ENCODE measurements at places on chromosomes 16 and 17.

DNA sequence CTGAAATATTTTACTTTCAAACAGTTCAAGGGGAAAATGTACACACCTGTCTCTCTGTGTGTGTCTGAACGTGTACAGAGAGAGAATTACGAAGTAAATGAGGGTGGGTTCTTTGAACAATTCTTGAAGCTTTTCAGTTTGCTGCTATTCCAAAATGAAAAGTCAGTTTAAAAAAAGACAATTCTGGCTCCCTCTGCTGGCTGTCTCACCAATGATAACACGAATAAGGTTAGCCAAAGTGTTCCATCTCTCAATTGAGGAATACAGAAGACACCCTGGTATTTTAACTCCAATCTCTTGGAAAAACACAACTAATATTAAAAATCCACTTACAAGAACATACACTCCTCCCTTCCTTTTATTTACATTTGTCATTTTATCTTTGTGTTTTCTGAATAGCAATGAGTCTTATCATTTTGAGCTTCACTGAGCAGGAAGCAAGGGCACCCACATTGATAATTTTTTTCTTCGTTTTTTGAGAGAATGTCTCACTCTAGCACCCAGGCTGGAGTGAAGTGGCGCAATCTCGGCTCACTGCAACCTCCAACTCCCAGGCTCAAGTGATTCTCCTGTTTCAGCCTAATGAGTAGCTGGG is 20.5 kb downstream of the EFTUD2 start:
- DNase-seq = peak; percentile 59

- peak; percentile 83 for DNase-seq
Observed at GRCh38 chr16:53504665-53505064, 1.7 kb upstream of the AKTIP start.

DNA sequence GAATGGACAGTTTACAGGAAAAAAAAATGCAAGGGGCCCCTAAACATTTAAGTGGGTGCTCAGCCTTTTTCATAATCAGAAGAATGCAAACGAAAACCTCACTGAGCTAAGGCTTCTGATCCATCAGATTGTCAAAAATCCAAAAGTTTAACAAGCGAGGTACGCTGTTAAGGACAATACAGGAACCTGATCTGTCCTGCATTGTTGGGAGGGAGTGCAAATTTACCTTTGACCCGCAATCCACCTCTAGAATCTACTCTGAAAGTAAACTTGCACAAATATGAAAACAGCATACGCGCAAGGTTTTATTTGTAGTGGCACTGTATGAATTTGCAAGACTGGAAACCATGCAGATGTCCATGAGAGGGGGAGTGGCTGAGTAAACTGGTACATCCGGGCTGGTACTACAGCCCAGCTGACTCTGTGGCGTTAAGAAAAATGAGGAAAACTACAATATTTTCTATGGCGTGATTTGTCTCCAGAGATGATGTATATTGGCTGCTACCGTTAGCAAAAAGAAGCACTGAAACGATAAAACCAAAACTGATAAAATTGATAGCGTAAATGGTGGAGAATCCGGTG is 28.8 kb upstream of the ST6GALNAC1 start:
- DNase-seq = no peak

GRCh38 chr16:10750793-10751192 is 7.2 kb downstream of the NUBP1 start:
- DNase-seq = peak; percentile 29

GRCh38 chr16:61836804-61837393 is 199.3 kb downstream of the CDH8 start:
- peak; percentile 15 for DNase-seq

DNA sequence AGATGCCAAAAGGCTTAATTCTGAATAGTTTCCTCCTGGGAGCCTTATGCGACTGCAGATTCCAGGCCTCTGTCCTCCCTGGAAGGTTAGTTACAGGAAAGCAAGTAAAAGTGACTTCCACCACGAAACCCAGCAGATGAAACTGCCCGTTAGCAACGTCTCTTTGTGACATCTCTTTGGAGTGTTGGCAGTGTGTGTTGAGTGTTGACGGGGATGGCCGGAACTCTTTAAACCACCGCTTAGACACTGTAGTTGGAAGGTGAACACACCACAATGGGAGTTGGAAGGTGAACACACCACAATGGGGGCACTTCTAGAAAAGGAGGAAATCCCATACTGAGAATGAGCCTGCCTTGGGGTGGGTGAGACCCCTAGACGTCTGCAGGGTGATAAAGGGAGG is 858 bp downstream of the SKAP1 start:
- DNase-seq = no peak

- DNase-seq = no peak
Observed at GRCh38 chr16:69350536-69351133, 951 bp downstream of the TMED6 start.

DNA sequence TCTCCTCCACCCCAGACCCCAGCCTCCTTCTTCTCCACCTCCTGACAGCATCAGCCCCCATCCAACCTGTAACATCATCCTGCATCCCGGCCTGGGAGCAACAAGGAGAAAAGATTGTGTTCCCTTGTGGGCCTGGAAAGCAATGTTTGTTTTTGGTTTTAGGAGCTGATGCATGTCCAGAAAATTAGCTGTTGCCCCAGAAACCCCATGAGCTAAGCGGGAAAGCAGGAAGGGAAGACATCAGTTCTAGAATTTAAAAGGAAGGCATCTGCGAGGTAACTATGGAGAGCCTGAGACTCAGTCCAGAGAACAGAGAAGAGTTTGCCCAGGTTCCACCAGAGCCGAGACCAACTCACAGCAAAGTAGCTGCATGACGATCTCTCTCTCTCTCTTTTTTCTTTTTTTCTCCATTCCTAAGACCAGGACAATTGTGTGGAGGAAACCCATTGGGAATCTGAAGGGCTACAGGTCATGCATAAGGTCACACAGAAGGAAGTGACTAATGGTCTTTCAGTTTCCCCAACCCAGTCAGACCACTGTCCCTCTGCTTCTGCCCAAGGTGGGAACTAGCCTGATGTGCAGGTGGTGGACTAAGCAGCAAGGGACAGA is 124.4 kb downstream of the SLC39A11 start:
- DNase-seq = no peak

- no peak for DNase-seq
Observed at GRCh38 chr16:4393240-4393600, 21.6 kb downstream of the VASN start.

- no peak for DNase-seq
Observed at GRCh38 chr17:48547808-48548522, 3.1 kb upstream of the HOXB2 start.

- no peak for DNase-seq
Observed at GRCh38 chr16:69309316-69309715, 1.8 kb upstream of the VPS4A start.

GRCh38 chr17:50479522-50480141 is 972 bp downstream of the RSAD1 start:
- peak; percentile 89 for DNase-seq

- DNase-seq = peak; percentile 87
Observed at GRCh38 chr16:72172105-72173034, at the start of gene PMFBP1. Gene PMFBP1, minus strand, starts transcription at chr16:72172155. Its CDS starts 947 bp downstream, at chr16:72171208.

- no peak for DNase-seq
Observed at GRCh38 chr16:15542261-15542660, 100.7 kb downstream of the MARF1 start.

DNA sequence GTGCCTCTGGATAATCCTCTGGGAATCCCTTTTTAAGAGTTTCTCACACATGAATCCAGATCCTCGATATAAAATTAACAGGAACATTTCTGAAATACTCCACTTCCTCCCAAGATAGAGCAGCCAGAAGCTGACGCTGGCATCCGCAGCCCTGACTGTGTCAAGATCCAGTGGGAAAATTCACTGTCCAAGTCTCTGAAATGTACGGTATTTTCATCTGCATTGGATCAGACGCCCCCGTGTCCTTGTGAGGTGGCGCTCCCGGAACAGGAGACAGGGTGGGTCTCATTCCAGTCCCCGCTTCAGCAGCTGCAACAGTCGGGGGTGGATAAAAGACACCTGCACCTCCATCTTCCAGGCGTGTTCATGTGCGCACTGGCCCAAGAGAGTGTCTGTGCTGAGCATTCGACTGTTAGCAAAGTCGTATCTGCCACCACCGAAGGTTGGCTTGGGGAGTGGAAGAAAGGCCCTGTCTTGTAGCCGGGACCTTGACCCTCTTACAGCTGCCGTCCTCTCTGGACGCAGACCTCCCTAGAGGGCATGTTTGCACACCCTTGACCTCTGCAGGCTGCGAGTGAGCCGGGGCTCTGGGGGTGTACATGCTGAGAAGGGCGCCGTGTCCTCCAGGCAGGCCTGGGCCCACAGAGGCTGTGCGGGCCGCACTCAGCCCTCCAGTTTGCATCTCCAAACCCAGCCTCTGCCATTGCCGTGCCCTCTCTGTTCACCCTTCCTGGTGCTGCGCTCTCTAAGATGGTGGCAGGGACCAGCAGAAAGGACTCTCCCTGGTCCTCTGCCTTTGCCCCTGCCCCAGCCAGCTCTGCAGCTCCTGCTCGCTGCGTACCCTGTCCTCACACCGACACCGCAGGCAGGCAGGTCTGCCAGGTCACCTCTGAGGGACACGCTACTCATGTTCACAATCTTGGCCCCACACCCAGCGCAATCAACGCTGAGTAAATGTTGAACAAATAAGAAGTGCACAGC is 72.0 kb upstream of the CHMP6 start:
- DNase-seq = peak; percentile 62

DNA sequence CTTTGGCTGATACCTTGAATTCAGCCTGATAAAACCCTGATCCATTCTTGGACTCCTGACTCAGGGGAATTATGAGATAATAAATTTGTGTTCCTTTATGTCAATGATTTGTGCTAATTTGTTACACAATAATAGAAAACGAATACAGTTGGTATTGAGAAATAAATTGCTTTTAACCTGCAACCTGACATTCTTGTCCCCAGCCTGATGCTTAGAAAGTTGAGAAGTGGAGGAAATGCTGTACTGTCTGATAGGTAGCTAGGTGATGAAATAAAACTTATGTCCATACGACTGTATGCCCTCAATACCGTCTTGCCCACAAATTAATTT is 10.5 kb downstream of the IQCK start:
- DNase-seq = no peak

DNA sequence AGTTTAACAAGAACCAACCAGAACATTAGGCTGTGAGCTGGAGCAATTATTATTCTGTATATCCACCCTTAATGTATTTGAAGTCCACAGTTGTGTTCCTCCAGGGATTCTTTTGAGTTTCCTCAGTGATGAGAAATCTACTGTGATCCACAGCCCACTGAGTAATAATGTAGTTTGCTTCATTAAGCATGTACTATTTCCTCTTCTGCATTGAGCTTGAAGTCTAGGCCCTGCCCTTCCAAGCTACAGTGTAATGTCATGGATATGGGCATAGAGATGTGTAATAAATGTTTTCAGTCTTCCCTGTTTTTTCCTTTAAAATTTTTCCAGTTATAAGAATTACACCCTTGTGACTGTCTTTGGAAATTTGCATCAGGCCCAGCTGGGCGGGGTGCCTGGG is 36.4 kb upstream of the SLC12A3 start:
- DNase-seq = no peak

DNA sequence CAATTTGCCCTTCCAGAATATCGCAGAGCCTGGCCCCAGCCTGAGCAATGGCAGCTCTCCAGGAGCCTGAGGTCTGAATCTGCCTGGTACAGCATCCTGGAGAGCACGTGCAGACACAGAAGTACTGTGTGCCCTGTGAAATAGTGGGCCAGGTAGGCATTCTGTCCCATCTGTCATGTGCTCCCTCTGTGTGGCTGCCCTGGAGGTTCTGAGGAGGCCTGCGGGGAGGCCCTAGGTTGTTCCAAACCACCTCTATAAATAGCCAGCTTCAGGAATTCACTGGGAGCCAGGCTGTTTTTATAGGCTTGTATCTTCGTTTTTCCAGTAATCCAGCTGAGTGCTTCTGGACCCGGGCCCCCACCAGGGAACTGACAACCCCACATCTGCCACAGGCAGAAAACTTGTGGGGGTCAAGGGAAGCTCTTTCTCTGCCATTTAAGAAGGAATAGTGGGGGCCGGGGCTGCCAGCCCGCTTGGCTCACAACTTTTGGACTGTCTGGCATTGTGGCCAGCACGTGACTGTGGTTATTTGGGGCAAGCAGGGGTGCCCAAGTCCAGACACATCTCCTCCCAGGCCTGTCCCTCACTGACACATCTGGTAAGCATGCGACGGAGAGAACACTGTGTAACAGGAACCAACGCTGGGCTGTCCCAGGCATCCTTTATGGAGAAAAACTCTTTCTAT is 356.3 kb upstream of the TNRC6C start:
- DNase-seq = peak; percentile 48

DNA sequence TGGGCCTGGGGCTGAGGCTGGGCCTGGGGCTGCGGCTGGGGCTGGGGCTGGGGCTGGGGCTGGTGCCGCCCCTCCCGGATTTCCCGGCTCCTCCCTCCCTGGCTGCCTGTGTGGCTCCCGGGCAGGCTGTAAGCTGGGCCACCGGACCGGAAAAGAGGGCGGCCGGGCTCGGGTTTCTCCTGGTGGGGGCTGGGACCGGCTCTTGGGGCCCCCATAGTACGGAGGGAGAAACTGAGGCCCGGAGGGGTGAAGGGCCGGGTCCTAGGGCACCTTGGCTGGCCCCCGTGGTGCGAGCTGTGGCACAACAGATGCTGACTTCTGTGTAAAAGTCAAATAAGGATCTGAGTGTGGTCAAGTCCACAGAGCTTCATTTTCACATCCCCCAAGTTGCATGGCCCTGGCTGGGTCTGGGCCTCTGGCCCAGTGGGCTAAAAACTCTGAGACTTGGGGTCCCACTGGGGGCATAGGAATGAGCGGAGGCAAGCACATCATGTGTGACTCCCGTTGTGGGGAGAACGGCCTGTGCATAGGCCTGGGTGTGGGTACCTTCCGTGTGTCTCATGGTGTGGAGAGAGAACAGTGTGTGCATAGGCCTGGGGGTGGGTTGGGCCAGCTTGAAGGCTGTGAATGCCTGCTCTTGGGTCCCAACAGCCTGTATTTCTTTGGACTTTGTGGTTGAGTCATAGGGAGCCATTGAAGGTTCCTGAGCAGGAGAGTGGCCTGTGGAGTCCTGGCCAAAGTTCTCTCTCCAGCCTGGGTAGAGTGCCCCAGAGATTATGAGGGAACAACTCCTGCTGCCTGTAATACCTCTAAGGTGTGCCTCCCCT is 123.9 kb upstream of the CIBAR2 start:
- DNase-seq = no peak

DNA sequence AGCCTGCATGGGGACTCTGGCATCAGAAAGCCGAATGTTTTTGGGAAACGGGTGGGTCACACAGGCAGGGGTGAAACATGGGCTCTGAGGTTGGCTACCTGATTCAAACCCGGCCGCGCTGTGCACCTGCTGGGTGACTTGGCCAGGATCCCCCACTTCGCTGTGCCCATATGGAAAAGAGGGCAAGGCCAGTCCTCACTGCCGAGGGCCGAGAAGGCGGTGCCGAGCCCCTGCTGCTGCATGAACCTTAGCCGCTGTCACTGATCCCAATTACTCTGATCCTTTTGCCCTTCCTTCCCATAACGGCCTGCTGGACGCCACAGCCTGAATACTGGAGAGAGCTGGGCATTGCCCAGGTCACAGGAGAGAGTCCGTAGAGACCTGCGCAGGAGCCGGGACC is 17.7 kb downstream of the KDM8 start:
- no peak for DNase-seq

- no peak for DNase-seq
Observed at GRCh38 chr17:19339341-19339815, 23.1 kb downstream of the B9D1 start.

All from cardiac muscle cell (in vitro differentiated cells and primary cell).